Amniotic epithelial cell (primary cell): ENCODE measurements at places on chromosomes 2 and 18.

- no peak for DNase-seq
Observed at GRCh38 chr2:207506426-207506825, 23.3 kb upstream of the CREB1 start.

DNA sequence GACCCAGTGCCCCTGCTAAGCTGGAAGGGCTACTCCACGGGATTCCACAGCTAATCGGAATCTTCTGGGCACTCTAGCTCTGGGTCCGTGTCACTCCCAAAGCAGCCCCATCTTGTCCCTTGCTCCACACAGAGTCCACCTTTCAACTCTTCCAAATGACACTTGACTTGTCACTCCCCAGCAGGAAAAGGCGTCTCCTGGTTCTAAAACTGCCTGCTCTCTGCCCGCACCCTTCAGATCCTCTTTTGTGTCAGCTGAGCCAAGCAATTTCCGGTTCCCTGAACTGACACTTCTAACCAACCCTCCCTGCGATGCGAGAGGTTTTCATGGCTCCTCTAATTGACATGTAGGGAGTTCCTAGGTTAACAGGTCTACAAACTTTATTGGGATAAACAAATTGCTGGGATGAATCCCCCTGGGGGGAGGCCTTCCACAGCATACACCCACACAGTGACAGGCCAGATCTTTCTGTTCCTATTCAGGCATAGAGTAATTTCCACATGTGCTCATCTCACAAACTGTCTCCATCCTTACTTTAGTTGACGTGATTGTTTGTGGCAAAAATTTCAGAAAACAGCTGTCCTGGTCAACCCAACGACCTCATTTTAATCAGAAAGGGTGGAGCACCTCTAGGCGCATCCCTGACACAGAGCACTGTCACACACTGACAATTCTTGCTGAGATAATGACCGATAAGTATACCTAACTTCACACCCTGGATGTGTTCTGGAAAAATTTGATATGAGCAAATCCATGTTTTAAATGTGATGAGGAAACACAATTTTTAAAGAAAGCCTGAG lies 104.9 kb downstream of the RBMS1 start:
- DNase-seq = no peak

GRCh38 chr2:27312152-27312551 lies 3.9 kb upstream of the UCN start:
- no peak for DNase-seq

DNA sequence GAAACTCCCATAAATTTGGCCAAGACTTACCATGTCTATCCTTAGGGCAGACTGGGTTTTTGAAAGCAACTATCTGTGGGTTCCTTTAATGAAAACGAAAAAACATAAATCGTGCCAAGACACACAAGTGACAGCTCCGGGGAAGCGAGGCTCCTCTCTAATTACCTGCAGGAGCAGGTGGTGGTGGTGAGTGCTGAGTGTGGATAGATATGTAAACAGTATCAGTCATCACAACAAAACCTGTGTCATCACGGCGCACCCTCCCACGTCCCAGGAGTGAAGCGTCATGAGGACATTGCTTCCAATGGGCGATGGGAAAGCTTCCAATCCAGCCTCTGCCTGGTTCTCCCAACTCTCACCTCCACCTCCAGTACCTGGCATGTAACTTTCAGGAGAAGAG lies 31.3 kb downstream of the ACKR3 start:
- no peak for DNase-seq

- DNase-seq = no peak
Observed at GRCh38 chr2:6810961-6811360, 54.7 kb downstream of the CMPK2 start.

GRCh38 chr2:240431271-240431660 lies 4.2 kb upstream of the GPC1 start:
- no peak for DNase-seq

- peak; percentile 96 for DNase-seq
Observed at GRCh38 chr2:109173311-109174171, 44.5 kb downstream of the SH3RF3 start.

DNA sequence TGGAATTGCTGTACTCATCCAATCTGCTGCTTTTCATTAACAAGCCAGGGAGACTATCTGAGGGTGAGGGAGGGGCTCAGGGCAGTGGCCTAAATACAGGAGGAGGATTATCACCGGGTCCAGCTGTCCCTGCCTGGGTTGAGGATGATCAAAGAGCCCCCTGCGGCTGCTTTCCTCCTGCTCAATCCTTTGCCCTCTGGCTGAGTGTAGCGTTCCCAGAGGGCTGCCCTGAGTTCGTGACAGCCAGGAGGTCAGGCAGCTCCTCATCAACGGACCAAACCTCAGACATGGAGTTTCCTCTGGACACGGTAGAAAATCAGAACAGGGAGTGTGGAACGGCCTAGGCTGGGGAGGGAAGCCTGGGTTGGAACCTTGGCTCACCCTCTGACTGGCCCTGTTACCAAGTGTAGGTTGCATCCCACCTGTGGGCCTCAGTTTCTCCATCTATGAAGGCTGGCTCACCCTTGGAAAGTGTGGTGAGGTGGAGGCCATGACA lies 23.5 kb downstream of the CIB4 start:
- no peak for DNase-seq

- no peak for DNase-seq
Observed at GRCh38 chr2:240688553-240688919, 3.1 kb upstream of the AQP12A start.

GRCh38 chr2:38145236-38145635 lies 69.3 kb upstream of the CYP1B1 start:
- no peak for DNase-seq

GRCh38 chr2:67436221-67436620 lies 39.1 kb downstream of the ETAA1 start:
- DNase-seq = no peak

GRCh38 chr18:2337552-2338141 lies 233.7 kb downstream of the METTL4 start:
- peak; percentile 7 for DNase-seq

DNA sequence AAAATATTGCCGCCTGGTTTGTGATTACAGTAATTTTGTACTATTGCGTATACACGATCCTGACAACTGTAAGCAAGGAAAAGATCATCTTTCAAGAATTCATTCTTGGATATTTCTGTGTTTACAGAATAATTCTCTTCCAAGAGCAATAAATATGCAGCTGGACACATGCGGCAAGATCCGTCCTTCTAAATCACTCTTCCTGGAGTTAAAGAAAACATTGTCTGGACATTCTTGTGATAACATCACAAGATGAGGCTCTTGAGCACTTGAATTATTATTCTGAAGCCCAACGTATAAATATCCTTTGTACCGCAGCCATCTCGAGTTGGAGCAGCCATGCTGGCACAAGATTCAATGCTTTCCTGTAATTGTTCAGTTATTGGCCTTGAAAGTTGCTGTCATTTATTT lies 9.9 kb downstream of the FHL2 start:
- DNase-seq = peak; percentile 99

DNA sequence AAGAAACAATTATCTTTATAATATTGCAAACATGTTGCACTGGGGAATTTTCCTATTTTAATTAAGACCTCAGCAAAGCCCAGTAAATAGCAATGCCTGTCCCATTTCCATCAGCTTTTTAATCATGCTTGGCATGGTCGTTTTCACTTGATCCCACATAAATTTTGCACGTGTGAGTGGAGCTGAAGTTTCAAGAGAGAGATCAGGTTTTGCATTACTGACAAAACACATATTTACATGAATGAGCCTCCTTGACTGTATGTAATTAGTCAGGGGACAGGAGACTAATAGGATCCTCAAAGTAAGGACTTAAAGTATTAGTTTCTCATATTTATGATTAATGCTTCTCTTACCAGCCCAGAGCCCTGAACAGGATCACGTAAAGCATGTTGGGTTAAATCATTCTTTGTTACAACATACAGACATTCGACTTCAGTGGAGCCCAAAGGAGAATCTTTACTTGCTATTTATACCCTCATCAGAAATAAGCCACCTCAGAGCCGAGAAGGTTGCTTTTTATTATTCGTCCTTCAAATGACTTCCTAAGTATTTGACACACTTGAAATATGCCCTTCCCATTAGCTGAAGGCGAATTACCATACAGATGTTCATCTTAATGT lies 711.3 kb downstream of the GALR1 start:
- DNase-seq = no peak

GRCh38 chr2:29774624-29775023 lies 146.8 kb downstream of the ALK start:
- DNase-seq = no peak

- no peak for DNase-seq
Observed at GRCh38 chr2:201892516-201892915, 86.2 kb downstream of the CDK15 start.

- DNase-seq = peak; percentile 16
Observed at GRCh38 chr2:223196331-223196730, 144.3 kb downstream of the KCNE4 start.

GRCh38 chr2:34601561-34601960 lies 1002.5 kb upstream of the FAM98A start:
- no peak for DNase-seq
